A375 (cell line): ENCODE measurements at places on chromosomes 16 and 17. TPM values are rescaled to one million over a fixed set of nuclear protein-coding genes. Genes with fewer than 3 reads are reported as not detected.

Gene SLFN11
- total RNA-seq = 31.5 and 34.9 TPM in 2 replicates

Gene RGS11
- 0.04 and 0.08 TPM in 2 replicates for total RNA-seq

Gene CD300E
- total RNA-seq = not detected in 2 replicates

Gene RNU2-1
- not detected in 2 replicates for total RNA-seq

Gene NAGS
- total RNA-seq = 0.96 and 0.98 TPM in 2 replicates

Gene MPP3
- 12.7 and 19.9 TPM in 2 replicates for total RNA-seq

Gene CIBAR2
- not detected in 2 replicates for total RNA-seq

Gene GLYR1
- total RNA-seq = 40.2 and 47.4 TPM in 2 replicates

Gene TBC1D3I
- not detected in 2 replicates for total RNA-seq
